IMR-90 (cell line): ENCODE measurements at places on chromosomes 6 and 20. TPM values are rescaled to one million over a fixed set of nuclear protein-coding genes. Genes with fewer than 3 reads are reported as not detected.

The DSP gene
- total RNA-seq, result 20.1 and 23.6 TPM in 2 replicates

DNA sequence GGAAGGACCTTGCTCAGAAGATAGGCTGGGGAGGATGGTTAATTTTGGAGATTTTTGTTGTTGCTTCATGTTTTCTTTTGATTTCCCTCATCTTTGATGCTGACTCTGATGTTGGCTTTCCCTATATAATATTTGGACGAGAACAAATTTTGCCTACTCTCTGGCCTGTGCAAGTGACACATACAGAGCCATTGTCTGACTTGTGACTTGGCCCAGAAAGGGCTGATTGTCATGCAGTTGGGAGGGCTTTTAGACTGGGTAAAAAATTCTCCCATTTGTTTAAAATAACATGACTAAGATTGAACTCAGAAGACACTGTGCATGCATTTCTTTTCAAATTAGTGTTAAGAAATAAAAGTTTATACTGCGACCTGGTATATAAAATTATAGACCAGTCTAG lies 98.6 kb upstream of the SUPT3H start:
- DNase-seq, result no peak

The MTFR2 gene
- total RNA-seq, result 0.72 and 1.9 TPM in 2 replicates

DNA sequence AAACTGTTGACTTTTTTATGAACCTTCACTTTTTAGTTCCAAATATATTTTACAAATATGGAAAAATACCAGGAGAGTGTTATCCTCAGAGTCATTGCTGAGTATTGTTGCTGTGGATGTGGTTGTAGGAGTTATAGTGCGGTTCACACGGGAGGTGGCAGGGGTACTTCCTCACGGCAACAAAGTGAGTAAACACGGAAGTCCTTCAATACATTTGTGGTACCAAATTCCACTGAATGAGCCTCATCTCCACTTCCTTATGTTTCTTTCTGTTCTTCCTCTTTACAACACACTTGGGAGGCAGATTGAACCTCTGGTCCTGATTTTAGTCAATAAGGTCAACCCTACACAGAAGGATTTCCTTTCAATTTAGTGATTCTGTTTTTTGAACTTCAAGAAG lies 371.8 kb downstream of the BTBD3 start:
- DNase-seq, result no peak

DNA sequence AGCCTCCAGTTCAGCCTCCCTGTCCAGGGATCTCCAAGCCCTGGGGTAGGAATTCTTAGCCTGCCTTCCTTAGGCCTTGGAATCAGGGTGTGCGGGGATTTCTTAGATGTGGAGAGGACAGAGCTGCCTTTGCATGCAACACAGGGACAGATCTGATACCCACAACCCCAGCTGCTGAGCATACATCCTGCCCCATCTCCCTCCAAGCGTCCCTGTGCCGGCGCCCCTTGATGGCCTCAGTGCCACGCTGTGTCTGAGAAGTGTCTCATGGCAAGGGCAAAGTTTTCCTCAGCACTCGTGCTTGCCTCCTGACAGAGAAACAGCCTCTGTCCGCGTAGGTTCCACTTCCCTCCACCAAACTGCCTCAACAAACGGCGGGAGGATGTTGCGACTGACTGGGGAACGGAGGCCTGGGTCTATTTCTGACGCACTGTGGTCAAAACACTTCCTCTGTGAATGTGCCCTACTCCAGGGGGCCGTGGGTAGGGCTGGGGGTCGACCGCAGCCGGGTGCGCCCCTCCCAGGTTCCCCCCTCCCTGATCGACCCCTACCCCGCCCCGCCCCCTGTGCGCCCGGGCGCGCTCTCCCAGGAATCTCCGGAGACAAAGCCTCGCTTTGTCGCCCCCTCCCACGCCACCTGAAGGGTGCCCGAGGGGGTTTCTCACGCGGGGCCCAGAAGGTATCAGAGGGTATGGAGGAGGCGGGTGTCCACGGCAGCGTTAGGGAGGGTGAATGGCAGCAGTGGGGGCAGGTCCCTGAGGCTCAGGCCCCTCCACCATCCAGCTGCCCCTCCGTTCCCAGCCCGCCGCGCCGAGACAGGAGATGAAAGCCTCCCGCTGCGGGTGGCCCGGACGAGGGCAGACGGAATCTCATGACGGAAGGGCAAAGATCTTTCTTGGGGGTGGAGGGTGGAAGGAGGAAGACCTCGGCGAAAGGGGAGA lies 806 bp downstream of the MICAL1 start:
- peak; percentile 28 for DNase-seq
